ENCODE measurements at places on chromosomes 13 and 19.

DNA sequence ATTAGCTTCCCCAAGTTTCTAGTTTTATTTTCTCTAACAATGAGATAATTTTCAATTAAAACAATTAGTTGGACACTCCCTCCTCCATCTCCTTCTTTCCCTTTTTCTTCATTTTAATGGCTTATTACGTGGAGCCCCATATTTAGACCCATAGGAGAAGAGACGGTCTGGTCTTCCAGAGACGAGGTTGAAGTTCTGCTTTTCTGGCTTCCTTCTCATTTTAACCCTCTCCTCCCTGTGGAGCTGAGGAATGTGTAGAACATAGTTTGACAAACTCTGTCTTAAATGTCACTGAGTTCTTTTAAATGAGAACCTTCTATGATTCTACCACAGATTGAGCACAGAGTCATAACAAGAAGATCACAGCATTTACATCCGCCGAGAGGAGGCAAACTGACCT lies 86.8 kb downstream of the EDNRB start:
- no peak overlapping the region for H3K27ac ChIP-seq
- peaks cover 8% of the 10 kb centered on the region for H3K4me1 ChIP-seq
- H3K27me3 ChIP-seq, result no peaks in the 10 kb centered on the region
- H3K4me3 ChIP-seq, result no peak overlapping the region
- no peak for DNase-seq

DNA sequence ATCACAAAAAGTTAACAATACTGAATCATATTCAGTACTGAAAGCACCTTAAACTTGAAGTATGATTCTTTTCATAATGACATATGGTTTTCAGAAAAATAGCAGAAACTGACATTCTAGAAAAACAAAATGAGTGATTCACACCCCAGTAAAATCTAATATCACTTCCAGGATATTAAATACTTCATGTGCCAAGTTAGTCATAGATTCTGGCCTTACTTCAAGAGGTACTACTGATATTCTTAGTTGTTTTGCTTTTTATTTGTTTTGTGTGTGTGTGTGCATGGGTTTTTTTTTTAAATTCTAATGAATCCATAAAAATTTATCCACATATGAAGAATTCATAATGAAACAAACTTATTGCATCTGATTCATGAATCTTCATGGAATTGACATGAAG lies 207.9 kb upstream of the UFM1 start:
- H3K27me3 ChIP-seq, result no peaks in the 10 kb centered on the region
- no peak overlapping the region for H3K27ac ChIP-seq
- H3K4me3 ChIP-seq, result no peak overlapping the region
- DNase-seq, result no peak
- H3K4me1 ChIP-seq, result no peaks in the 10 kb centered on the region

- DNase-seq, result no peak
- H3K36me3 ChIP-seq, result no peaks in the 10 kb centered on the region
- no peaks in the 10 kb centered on the region for H3K27me3 ChIP-seq
- no peak overlapping the region for H3K27ac ChIP-seq
- no peak overlapping the region for H3K4me3 ChIP-seq
- H3K4me1 ChIP-seq, result peaks cover 60% of the 10 kb centered on the region
Measured at GRCh38 chr13:49998714-49999624, 2.1 kb downstream of the TRIM13 start.

- peaks cover 74% of the 10 kb centered on the region for H3K4me1 ChIP-seq
- H3K36me3 ChIP-seq, result no peaks in the 10 kb centered on the region
- H3K27me3 ChIP-seq, result no peaks in the 10 kb centered on the region
- no peak overlapping the region for H3K4me3 ChIP-seq
Measured at GRCh38 chr19:41325947-41326706, 16.2 kb downstream of the CCDC97 start.

DNA sequence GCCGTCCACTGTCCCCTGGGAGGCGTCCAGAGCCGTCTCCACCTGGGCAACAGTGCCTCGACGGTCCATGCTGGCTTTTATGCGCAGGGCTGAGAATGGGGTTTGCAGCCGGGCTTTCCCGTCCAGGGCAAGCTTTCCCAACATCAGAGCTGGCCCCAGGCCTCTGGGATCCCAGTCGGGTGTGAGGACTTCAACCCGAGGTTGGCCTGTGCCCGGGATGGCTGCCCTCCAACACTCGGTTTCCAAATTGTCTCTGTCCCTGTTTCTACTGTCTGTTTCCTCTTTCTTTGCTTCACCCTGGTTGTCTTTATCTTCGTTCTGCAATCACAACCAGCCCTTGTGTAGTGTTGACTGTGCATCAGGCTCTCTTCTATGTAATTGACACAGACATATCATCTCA lies at the start of gene IFNL4:
Gene IFNL4 (minus strand): TSS at position 51 of the 400 bp plus-strand sequence.
- peaks cover 13% of the 10 kb centered on the region for H3K4me1 ChIP-seq
- H3K27ac ChIP-seq, result no peak within 1 kb of the TSS
- DNase-seq, result no peak
- H3K27me3 ChIP-seq, result peaks cover 43% of the 10 kb centered on the region
- no peaks in the 10 kb centered on the region for H3K36me3 ChIP-seq

DNA sequence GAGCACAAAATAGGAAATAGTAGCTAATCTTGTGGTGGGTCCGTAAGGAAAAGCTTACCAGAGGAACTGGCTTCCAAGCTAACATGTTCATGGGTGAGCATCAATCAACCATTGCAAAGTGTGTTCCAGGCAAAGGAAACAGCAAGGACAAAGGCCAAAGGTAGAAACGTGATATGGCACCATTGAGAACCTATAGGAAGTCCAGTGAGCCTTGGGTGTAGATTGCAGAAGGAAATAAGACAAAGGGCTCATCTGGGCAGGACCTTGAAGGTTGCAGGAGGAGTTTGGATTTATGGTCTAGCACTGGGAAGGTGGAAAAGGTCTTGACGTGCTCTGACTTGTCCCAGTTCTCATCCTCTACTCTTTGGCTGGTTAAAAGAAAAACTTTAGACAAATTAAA lies 22.3 kb downstream of the CYP2B6 start:
- no peaks in the 10 kb centered on the region for H3K36me3 ChIP-seq
- no peak overlapping the region for H3K27ac ChIP-seq

Data from heart right ventricle (tissue), 16 donors.